ENCODE measurements at places on chromosomes 7 and 10.

DNA sequence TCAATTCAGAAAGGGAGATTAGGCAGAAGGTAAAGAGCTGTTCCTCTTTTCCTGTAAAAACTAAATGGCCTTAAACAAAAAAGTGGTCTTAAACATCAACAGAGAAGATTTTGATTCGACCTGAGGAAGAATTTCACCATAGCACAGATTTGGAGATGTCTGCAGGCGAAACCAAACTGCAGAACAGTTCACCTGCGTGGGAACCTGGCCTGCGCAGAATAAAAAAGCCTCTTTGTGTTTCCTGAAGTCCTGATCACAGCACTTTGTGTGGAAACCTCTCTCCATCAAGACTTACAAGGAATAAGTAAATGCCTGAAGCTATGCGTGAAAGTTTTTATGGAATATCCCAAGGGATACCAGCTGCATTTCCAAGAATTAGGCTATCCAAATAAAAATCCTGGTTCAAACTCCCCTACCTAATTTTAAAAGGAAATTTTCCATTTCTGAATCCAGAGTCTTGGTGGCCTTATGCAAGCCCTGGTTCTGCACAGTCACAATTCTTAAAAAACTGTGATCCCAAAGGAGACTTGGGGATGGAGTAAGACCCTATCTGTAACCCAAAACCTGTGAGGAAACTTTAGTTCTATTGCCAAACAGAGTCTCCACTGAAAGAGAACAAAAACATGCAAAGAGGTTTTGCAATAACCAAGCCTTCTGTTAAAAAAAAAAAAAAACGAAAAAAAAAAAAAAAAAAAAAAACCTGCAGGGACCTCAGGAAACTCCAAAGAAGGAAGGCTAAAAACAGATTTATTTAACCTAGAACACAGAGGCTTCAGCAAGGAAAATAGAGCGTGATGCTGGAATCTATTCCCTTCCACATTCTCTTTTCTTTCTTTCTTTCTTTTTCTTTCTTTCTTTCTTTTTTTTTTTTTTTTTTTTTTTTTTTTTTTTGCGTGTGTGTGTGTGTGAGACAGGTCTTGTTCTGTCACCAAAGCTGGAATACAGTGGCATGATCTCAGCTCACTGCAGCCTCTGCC, 10.4 kb downstream of the CALML3 start:
- no peak for DNase-seq

DNA sequence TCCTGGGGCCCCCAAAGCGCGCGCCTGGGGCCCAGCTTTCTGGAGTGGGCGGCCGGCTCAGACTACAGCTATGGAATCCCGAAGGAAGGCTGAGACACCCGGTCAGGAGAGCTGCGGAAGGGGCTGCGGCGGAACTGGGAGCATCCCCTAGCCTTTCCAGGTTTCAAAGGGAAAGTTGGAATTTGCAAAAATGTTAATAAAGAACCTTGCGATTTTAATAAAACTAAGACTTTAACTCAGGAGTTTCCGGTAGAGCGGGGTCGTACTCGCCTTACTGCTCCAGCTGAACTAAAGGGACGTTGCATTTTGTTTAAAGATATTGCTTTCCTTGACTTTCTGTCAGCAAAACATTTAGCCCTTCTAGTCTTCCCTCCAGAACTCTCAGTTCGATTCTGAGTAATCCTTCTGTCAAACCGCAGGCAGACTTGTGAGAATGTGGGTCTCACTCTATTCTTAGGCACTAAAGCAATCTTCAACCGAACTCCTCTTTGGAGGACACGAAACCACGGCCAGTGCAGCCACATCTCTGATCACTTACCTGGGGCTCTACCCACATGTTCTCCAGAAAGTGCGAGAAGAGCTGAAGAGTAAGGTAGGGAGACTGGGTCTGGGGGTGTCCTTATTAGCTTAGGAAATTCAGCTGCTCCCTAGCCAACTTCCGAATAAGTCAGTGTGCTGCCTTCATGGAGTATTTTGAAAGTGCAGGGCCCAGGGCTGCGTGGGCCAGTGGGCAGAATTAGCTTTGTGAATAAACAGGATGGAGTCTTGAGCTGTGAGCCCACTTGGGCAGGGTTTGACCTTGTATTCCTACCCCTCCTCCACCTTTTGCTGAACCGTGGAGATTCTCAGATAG, 1.9 kb downstream of the CYP26A1 start:
- no peak for DNase-seq

GRCh38 chr7:33982425-33982786, 77.1 kb downstream of the BMPER start:
- DNase-seq: peak; percentile 37

- DNase-seq: no peak
Measured at GRCh38 chr10:133068111-133069032, 19.4 kb upstream of the ADGRA1 start.

GRCh38 chr10:45075826-45076380, 75.2 kb downstream of the ZNF22 start:
- DNase-seq: no peak

DNA sequence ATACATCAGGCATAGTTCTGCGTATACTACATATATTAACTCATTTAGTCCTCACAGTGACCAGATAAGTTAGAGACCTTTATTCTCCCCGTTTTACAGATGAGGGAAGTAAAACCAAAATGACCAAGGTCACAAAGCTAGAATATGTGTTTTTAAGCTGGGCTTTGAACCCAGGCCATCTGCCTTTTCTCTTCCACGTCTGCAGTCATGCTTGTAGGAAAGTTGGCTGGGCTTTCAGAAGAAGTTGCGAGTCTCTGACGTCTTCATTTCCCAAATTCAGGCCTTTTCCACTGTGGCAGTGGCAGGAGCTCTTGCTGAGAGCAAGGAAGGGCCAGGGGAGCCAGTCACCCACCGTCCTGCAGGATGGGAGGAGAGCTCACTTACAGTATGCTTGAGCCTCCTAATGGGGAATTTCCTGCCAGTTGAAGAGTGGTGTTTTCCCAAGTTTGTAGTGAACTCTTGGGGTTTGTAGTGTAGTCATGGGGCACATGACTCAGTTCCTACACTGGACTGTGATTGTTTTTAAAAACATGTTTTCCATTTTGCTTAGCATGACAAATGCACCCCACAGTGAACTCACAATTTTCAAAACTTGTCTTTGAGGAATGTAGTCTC, 34.2 kb downstream of the CYP17A1 start:
- DNase-seq: peak; percentile 82

DNA sequence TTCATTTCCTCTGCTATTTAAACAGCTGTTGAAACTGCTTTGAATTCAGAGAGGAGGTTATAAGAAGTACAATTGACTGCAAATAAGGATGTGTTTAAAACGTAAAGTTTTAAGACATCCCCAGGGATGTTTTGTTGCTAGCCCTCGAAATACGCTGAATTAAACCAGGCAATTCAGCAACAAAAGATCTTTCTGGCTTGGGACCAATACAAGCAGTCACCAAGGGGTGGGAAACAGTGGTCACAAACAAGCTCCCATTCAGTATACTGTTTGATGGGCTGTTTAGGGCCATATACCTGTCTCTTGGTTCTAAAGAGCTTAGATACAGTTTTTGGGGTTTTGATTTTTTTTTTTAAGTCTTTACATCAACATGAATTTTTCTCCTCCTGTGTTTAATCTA, 446.3 kb upstream of the POT1 start:
- no peak for DNase-seq

GRCh38 chr7:91556956-91557650, 292.9 kb downstream of the FZD1 start:
- DNase-seq: peak; percentile 91

- no peak for DNase-seq
Measured at GRCh38 chr10:73911553-73912004, 647 bp downstream of the PLAU start.

DNA sequence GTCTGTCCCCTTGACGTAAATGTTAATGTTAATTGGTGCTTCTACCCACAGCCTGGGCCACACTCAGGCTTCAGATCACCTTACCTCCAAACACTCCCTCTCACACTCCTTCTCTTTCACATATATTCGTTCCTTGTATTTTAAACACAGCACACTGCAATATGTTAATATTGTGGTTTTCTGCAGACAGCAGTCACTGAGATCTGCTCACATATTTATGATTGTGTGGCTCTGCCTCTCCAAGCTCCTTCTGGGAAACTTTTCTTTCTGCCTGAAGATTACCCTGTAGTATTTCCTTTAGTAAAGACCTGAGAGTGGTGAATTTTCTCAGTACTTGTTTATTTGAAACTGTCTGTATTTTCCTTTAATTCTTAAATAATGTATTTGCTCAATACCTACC, 104.7 kb downstream of the VWC2 start:
- DNase-seq: no peak

DNA sequence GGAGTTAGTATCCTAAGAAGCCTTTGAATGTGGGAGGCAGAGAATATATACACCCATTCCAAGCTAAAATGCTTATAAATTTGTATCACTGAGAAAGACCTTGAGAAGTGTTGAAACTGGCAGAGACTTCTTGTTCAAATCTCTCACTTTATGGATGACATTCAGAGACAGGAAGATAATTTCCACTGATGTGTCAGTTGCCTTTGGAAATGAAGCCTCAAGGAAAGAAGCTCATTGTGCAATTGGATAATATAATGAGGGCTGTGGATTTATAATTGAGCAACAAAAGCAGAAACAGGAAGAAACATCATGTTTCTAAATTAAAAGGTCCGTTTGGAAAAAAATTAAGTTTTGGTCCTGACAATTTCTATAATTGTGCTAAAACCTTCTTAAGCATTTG, 789.9 kb upstream of the IGFBP3 start:
- no peak for DNase-seq

DNA sequence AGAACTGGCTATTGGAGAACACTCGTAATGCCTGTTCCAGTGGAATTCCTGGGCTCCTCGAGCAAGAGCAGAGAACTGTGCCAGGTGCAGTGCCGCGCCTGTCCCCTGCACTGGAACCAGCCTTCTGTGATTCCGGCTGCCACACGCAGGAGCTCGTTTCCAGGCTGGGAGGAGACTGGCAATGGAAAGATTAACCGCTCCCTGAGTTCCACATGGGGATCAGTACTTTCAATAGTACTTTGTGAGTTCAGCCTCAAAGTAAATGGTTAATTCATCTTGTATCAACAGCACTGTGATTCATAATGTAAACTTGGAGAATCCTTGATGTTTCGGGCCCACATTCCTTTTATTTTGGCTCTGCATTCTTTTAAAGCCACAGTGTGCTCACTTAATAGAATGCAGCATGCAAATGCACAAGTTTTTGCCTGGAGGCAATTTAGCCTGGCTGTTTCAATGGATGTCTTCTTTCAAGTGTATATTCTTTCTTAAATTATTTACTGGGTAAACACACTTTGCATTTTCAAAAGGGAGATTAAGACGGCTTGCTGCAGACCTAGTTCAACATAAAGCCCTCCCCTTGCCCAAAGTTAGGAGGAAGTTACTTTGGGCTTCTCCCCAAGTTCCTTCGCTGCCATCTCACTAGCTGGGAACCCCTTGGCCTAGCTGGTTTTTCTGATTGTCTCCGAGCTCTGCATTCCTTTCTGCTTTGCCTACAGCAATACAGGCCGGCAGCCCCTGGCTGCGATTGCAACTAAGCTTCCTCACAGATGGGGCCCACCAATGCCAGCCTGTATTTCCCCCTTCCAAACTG, 138.1 kb upstream of the TCF7L2 start:
- DNase-seq: peak; percentile 97

GRCh38 chr7:16630654-16631053, 14.9 kb downstream of the ANKMY2 start:
- DNase-seq: no peak

DNA sequence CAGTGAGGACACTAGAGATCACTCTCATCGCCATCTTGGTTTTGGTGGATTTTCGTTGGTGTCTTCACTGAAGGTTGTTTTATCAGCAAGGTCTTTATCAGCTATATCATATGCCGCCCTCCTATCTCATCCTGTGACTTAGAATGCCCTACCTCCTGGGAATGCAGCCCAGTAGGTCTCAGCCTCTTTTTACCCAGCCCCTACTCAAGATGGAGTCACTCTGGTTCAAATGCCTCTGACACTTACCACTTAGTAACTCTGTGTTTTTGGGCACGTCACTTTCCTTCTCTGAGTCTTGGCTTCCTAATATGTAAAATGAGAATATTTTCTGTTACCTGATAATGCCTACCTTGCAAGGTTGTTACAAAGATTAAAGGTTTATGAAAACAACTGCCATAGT, 37.7 kb downstream of the AGK start:
- DNase-seq: no peak
